Amniotic stem cell (primary cell): ENCODE measurements at places on chromosomes 2 and 18.

- no peak for DNase-seq
Measured at GRCh38 chr2:147045113-147045512, 799.7 kb upstream of the ACVR2A start.

DNA sequence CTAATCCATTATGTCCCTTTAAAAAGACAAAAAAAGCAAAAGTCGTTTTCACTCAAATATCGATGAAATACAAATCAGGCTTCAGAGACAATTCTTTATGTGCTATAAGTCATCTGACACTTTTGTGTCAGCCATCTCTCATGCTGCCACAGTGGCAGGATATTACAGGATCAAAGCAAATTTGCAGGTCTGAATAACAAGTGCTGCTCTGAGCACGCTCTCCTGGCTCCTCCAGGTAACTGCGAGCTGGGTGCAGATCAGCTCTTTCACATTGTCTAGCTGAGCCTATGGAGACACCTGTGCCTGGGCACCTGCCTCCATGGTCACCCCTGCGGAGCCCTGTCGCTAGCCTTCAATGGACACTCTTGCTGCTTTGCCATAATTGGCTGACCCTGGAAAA lies 250.2 kb upstream of the RAB12 start:
- DNase-seq = no peak

DNA sequence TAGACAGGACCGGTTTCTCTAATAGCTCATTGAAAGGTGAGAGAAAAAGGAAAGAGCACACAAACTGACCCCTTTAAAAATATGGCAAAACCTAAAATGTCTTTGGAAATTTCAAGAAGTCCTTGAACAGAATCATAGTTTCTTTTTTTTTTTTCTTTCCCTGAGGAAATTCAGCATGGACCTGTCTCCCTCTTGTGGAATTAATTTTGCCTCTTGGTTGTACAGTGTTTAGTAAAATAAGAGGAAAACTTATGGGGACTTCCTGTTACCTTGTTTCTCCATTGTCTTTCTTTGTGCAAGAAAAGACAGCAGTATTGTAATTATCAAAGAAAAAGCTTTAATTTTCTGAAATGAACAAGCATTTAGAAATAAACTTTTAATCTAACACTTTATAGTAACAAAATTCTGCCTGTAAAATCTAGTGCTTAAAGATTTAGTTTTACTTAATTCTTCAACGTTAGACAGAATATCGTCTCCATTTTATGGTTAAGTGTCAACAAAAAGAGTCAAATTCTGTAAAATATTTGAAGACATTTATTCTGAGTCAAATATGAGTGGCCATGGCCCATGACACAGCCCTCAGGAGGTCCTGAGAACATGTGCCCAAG lies 176.3 kb upstream of the NABP1 start:
- peak; percentile 39 for DNase-seq

DNA sequence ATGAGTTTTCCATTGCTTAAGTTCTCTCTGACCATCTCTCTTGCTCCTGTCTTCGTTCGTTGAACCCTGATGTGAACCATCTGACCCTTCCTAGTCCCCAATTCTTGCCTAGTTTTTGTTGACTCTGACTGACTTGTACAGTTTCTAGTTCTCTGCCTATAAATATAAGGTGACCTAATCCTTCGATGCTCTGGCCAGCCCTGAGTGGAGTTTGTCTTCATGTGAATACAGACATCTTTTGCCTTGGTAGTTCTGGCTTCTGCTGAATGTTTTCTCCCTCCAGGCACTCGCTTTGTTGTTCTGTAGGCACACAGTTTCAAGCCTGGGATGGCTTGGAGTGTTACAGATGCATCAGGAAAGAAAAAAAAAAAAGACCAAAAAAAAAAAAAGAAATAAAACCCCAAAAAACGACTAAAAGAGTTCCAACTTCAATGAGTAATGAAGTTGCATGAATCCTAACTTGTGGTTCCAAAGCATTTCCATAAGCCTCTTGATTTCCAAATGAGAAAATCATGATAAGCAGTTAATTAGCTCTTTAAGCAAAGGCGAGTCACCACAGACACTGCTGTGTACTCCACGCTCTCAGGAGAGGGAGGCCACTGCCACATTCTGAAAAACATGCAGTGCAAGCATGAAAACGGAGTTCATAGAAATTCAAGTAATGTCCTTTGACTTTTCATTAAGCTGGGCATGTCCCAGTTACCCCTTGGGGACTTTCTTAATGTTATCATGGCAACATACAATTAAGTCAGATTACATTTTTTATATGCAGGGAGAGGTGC lies 165.2 kb downstream of the TDRD15 start:
- no peak for DNase-seq

DNA sequence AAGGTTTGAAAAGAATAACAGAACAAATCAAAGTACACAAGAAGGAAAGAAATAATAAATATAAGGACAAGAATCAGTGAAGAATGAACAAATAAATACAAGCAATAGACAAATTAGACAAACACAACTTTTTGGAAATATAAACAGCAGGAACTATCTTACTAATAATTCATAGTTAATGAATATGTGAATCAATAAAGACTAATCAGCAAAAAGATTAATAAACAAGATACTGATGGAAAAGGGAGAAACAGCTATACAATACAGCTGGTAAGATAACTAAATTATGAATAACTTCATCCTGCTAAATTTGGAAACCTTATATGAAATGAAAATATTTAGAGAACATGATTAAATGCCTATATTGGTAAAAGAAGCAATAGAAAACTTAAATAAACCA lies 193.6 kb upstream of the SPRED2 start:
- no peak for DNase-seq

GRCh38 chr18:72866901-72867745 lies 664 bp downstream of the NETO1 start:
- DNase-seq = no peak

DNA sequence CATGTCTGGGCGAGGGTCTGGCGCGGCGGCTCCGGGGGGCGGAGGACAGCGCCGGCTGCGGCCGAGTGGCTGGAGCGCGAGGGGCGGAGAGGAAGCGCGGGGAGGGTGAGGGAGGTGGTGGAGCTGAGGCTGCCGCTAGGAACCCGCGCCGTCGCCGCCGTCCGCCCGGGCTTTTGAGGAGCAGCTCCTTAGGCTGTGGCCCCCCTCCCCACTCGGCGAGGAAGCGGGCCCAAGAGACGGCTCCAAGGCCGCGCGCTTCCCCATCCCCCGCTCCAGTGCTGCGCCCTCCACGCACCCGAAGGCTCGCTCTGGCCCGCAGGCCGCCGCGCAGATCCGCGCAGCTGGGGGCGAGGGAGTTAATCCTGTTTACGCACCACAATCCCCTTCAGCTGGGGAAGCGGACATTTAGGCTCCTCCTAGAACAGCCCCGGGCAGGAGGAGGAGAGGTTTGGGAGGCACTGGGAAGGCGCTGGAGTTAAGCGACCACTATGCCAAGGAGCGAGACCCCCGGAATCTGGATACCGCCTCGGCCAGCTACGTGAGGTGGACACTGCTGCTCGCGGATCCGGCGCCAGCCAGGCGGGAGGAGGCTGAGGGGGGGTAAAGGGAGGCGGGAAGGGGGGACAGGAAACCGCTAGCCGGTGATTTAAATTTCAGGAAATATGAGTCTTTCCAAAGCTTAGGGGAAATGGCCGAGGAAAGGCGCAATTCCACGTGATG lies at the start of gene CNRIP1:
Gene CNRIP1, minus strand, starts transcription at position 552 of the 720 bp plus-strand sequence. Its CDS starts 549 bp downstream, at position 3.
- DNase-seq = peak; percentile 77

- no peak for DNase-seq
Measured at GRCh38 chr2:223040527-223040926, 11.5 kb upstream of the KCNE4 start.

- DNase-seq = no peak
Measured at GRCh38 chr2:195639959-195640358, 17.1 kb upstream of the SLC39A10 start.

DNA sequence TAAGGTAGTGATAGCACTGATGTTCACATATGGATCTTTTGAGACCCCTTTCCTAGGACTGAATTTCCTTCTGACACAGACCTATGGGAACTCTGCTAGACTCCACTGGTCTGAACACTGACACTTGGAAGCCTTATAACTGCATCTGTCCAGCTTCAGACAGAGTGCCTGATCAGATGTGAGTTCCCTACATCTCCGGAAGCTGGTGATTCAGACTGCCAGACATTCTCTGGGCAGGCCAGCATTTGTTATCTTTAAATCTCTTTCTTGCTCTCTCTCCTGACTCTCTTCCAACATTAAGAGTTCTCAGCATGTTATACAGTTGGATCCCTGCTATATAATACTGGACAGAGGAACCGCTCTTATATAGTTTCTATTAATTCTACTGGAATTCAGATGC lies 408.5 kb downstream of the ZEB2 start:
- peak; percentile 64 for DNase-seq

DNA sequence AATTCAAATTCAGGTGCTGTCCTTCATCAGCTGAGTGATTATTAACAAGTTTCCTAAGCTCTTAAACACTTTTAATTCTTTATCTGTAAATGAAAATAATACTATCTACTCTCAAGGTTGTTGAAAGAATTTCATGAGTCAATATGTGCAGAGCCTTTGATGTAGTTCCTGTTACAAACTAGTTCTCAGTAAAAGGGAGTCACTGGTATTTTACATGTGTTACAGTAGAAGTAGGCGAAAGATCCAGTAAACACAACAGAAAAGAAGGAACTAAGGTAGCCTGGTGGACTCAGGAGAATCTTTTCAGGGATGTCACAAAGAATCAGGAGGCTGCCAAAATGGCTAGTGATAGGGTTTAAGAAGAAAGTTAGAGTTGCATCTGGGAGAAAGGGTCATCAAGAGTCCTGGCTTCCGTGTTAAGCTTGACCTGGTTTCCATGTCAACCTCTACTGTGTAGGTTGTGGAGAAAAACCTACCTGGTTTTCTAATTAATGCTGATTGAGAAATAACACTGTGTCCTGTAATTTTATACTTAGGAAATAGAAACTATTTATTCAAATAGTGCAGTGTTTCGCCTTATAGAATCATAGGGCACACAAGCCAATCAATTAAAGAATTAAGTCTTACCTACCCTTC lies 58.3 kb upstream of the TRIB2 start:
- DNase-seq = no peak

- no peak for DNase-seq
Measured at GRCh38 chr2:86675511-86676015, 44.5 kb upstream of the RMND5A start.

GRCh38 chr2:233674995-233675394 lies 3.3 kb downstream of the UGT1A9 start:
- DNase-seq = no peak

GRCh38 chr2:212726403-212726802 lies 187.8 kb upstream of the ERBB4 start:
- DNase-seq = no peak

GRCh38 chr2:19124135-19124534 lies 234.3 kb downstream of the OSR1 start:
- DNase-seq = peak; percentile 77

GRCh38 chr18:8615397-8616027 lies 6.3 kb downstream of the RAB12 start:
- peak; percentile 69 for DNase-seq

DNA sequence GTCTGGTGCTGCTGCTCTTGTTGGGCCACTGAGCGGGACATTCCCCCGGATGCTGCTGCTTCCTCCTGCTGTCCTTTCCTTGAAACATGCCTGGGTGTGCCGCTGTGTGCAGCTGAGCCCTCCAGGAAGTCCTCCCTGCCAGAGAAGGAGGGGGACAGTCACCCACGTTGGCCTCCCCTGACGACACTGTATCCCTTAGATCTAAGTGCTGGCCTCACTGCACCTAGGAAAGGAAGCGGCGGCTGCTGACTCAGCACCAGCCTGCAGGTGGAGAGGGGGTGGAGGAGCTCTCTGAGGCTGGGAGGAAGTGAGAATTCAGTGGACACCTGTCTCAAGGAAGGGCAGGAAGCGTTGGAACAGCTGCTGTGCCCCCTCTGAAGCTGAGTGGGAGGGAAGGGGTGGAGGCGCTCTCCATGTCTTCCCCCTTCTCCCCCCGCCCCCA lies 239.8 kb downstream of the HAUS1 start:
- no peak for DNase-seq

DNA sequence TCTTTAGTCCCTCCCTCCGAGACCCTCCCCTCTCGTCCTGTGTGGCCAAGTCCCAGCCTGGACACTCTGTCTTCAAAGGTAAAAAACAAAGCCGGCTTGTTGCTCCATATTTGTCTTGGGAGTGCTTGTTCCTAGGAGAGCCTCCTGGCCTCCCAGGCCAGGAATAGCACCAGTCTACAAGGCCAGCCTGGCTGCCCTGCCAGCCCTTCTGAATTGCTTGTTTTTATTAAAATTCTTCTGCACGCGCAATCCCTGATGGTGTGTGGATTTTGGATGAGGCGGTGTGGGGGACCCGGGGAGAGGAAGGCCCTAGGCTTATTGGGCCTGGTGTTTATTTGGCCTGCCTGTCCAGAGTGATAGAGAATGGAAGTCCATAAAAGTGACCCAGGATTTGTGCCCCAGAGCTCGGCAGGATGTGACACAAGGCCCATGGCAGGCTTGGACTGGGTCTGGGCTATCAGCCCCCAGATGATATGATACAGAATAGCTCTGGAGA lies 297.3 kb downstream of the CYP26B1 start:
- no peak for DNase-seq

GRCh38 chr18:48152549-48152948 lies 222.1 kb upstream of the SMAD2 start:
- DNase-seq = no peak

DNA sequence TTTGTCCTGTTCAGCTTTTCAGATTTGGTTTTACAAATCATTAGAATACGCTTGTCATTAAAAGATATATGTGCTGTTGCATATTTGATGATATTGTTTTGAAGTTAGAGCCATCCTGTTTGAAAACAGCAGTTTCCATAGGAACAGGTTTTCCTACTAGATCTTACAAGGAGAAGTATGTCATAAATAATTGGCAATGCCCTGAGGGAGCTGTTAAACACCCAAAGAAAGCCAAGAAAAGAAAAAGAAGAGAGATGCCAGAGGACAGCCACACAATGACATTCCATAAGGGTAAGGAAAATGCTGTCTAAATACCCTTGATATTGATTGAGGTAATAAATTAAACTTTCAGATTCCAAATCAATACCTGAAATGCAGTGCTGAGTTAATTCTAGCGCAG lies 392.2 kb upstream of the CRIM1 start:
- DNase-seq = no peak

GRCh38 chr2:238267884-238268680 lies 20.3 kb downstream of the PER2 start:
- no peak for DNase-seq

- no peak for DNase-seq
Measured at GRCh38 chr2:119225926-119226325, 2.3 kb downstream of the STEAP3 start.
